ENCODE measurements at places on chromosomes 7 and 10.
A peak's percentile ranks its signal among the peaks of the same experiment; 100 is the strongest.

- no peak for DNase-seq
Measured at GRCh38 chr7:48130658-48131108, 40.6 kb upstream of the ABCA13 start.

GRCh38 chr7:25894002-25894901, 257.7 kb upstream of the NFE2L3 start:
- DNase-seq: peak; percentile 86

GRCh38 chr7:69833964-69834363, 235.7 kb downstream of the AUTS2 start:
- DNase-seq: no peak

- DNase-seq: no peak
Measured at GRCh38 chr7:82438521-82438920, 5.1 kb downstream of the CACNA2D1 start.

DNA sequence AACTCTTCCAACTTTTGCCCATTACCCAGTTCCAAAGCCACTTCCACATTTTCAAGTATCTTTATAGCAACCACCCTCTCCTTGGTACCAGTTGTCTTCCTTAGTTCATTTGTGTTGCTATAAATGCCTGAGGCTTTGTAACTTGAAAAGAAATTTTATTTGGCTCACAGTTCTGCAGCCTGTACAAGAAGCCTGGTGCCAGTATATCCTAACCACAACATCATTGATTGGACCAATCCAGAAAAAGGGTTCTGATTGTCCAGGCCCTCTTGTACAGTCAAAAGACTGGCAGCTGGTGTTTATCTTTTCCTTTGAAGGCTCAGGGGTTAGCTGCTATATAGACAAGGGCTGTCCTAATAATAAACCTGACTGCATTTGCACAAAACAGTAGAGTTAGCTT, 21.1 kb upstream of the ABCC2 start:
- no peak for DNase-seq

DNA sequence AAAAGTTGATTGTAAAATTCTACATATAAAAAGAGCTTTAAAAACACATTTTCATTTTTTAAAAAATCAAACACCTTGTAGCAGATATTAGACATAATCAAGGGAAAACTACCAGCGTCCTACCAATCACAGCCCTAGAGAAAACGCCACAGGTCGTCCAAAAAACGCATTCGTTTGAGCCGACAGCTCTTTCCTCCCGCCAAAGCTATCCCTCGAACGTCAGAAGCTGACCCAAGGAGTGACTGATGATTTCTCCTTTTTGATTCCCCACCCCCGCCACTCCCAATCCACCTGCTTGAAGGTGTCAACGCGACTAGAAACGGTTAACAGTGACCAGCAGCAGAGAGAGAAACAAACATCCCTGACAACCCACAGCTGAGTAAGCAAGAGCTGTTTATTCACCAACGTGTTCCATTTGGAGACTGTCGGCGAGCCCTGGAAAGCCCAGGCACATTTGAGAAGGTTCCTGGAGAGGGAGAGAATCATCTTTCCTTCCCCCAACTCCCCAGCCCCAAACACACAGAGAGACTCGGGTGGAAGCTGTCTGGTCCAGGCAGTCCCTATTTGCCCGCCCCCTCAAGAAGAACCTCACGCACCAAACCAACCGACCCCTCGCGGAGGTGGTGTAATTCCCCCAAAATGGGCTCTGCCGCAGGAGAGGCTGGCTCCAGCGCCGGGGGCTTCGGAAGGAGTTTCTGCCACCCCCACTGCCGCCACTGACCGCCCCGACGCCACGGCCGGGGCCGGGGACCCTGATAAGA, 622 bp downstream of the CPEB3 start:
- peak; percentile 59 for DNase-seq

GRCh38 chr7:2134740-2135139, 98.0 kb downstream of the MAD1L1 start:
- no peak for DNase-seq

DNA sequence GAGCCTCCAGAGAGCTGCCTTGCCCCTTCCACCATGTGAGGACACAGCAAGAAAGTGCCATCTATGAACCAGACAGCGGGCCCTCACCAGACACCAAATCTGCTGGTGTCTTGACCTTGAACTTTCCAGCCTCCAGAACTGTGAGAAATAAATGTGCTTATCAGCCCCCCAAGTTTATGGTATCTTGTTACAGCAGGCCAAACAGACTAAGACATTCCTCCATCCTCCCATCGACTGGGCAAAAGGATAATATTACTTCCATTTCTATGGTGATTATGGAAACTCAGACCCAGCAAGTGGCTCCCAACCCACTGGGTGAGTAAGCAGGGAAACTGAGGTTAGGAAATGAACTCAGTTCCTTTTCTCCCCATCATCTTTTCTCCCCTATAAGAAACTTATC, 288.4 kb downstream of the KCNMA1 start:
- no peak for DNase-seq

- no peak for DNase-seq
Measured at GRCh38 chr10:131082201-131082850, 229.2 kb downstream of the TCERG1L start.

GRCh38 chr10:75852851-75853484, 421.5 kb downstream of the LRMDA start:
- DNase-seq: no peak

- DNase-seq: no peak
Measured at GRCh38 chr10:26697922-26698608, 564 bp downstream of the PDSS1 start.

GRCh38 chr10:34808336-34808735, 6.8 kb downstream of the PARD3 start:
- DNase-seq: no peak

- no peak for DNase-seq
Measured at GRCh38 chr10:124016804-124017375, 76.5 kb downstream of the CHST15 start.

- DNase-seq: no peak
Measured at GRCh38 chr7:150311711-150312110, 11.4 kb upstream of the LRRC61 start.

DNA sequence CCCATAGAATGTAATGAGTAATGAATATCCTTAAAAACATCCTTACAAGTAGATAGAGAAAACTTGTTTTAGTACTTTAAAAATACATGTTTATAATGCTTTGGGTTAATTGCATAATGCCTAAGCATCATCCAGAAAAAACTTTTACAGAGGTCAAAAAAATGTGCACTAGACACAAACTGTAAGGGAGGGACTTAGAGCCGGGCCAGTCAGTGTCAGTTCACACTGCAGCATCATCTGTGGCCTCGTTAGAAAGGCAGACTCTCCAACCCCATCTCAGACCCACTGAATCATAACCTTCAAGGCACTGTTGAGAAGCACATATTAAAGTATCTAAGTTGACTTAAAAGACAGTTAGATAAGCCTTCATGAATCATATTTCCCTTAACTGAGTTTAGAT, 230.1 kb upstream of the PRPS1L1 start:
- no peak for DNase-seq

GRCh38 chr7:66355756-66356155, 150.6 kb downstream of the TPST1 start:
- no peak for DNase-seq

DNA sequence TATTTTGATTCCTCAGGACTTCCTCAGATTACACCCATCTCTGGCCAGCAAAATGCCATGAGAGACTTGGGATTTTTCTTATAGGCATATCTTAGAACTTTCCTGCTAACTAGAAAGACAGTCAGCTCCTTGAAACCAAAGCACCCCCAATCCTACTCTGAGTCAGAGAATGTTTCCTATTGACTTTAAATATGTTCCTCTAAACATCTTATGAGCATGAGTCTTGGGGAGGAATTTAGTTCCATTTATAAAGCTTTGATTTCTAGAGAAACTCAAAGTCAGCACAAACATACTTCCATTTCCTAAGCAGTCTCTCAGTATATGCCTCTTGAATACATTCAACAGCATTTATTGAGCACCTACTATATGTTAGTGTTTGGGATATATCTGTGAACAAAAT, 128.5 kb downstream of the INHBA start:
- no peak for DNase-seq

DNA sequence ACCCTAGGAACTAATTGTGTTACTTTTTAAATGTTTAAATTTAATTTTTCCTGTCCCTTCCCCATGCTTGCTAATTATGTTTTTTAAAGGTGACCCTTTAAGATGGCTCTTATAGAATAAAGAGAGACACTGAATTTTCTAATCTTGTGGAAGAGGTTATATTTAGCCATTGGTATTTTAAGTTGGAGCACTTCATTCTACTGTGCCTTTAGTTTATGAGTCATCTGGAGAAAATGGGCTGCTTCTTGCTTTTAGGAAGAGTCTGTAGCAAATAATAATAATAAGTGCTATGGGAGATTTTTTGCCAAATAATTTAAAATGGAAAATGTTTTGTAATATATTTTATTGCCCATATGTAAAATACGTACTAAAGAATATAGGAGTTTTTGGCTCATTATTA, 139.7 kb downstream of the ADK start:
- DNase-seq: no peak

DNA sequence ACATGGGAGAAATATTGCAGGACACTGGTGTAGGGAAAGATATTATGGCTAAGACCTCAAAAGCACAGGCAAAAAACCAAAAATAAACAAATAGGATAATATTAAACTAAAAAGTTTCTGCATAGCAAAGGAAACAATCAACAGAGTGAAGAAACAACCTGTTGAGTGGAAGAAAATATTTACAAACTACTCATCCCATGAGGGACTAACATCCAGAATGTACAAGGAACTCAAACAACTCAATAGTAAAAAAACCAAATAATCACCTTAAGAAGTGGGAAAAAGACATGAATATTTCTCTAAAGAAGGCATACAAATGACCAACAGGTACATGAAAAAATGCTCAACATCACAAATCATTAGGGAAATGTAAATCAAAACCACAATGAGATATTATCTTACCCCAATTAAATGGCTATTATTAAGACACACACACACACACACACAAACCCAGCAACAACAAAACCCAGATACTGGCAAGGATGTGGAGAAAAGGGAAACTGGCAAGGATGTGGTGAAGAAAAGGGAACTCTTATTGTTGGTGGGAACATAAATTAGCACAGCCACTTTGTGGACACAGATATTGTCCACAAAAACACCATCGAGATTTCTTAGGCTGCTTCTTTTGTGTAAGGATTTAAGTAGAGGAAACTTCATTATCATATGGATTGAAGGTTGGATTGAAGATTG, 9.8 kb upstream of the RAB18 start:
- no peak for DNase-seq

GRCh38 chr10:14571866-14572507, 202.7 kb downstream of the FAM107B start:
- peak; percentile 36 for DNase-seq

DNA sequence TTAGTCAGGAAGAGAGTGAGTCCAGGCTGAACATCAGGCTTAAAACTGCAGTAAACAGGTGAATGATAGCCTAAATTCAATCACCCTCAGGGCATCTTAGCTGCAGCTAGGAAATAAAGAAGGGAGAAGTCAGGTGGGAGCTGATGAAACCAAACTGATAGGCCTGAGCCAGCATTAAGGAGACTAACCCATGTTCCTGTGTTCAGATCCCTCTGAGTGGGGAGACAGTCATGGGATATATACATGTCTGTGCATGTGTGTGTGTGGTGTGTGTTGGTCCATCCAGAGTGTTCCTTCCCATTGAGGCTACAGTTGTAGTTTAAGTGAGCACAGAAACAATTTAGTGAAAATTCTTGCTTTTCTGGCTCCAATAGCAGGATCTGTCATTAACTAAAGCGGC, 480.9 kb downstream of the PHTF2 start:
- no peak for DNase-seq

GRCh38 chr10:47047577-47048525, 136.6 kb downstream of the PTPN20 start:
- peak; percentile 53 for DNase-seq

GRCh38 chr7:138257459-138258196, 181.4 kb downstream of the AKR1D1 start:
- no peak for DNase-seq

DNA sequence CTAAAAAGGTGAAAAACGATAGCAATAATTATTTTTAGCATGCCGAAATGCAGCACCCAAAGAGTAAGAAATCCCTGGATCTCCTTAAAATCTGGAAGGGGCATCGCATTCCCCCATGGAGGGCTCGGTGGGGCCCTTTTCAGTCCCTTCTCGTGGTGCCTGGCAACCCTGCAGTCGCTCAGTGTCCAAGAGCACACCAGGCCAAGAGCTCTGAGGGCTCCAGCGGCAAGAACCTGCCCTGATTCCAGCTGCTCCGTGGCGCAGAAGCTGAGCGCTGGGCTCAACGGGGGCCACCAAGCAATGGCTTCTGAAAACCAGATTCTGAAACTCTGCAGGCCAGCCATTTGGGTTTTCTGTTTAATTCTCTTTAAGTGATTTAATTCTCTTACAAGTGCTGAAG, 131.2 kb downstream of the PRKAG2 start:
- no peak for DNase-seq

- no peak for DNase-seq
Measured at GRCh38 chr7:144036302-144036885, 12.4 kb upstream of the OR2A5 start.

All from SW480 (cell line).